ENCODE measurements at places on chromosomes 1 and 21.

GRCh38 chr1:92791487-92792066, 6.7 kb upstream of the EVI5 start:
- no peak for DNase-seq

DNA sequence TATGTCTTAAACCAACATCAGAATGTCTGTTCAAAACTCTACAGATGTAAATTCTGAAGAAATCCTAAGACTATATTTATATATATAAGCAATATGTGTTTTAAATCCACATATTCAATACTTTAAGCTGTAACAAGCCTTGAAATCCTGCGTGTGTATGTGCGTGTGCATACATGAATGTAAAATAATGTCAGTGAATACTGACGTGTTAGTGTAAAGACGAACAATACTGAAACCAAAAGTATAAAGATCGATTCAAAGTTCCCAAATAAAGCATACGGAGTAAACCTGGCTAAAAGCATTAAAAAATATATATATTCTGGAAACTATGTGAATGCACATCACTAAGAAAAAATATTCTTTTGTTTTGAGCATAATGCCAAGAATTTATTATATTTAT, 668.6 kb upstream of the NCAM2 start:
- DNase-seq: no peak

GRCh38 chr1:74772945-74773344, 40.0 kb downstream of the TYW3 start:
- DNase-seq: no peak

DNA sequence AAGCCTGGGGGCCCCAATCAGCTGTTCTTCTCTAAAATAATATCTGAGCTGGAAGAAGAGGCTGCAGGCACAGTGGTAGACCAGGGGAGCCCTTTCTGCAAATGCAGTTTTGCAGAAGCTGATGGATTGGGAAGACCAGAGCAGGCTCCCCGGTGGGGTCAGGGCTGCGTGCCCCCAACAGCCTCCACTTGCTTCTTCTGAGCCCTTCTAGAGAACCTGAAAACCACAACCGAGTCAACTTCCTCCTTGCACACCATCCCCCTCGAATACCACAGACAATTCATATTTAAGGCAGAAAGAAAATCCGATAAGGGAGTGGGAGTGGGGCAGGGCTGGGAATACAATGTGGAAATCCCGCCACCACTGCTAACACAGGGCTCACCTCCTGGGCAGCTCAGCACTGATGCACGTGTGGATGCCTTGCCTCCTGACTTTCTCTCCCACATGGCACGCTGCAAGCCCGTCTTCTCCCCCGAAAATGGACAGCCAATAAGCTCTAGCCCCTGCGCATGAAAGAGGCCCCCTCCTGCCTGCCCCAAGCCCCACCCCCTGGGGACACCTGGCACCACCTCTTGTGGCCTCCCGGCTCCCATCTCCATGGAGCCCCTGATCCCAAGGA, 25.4 kb upstream of the ALDH4A1 start:
- DNase-seq: peak; percentile 47

GRCh38 chr21:29164323-29164942, 34.0 kb downstream of the MAP3K7CL start:
- DNase-seq: no peak

DNA sequence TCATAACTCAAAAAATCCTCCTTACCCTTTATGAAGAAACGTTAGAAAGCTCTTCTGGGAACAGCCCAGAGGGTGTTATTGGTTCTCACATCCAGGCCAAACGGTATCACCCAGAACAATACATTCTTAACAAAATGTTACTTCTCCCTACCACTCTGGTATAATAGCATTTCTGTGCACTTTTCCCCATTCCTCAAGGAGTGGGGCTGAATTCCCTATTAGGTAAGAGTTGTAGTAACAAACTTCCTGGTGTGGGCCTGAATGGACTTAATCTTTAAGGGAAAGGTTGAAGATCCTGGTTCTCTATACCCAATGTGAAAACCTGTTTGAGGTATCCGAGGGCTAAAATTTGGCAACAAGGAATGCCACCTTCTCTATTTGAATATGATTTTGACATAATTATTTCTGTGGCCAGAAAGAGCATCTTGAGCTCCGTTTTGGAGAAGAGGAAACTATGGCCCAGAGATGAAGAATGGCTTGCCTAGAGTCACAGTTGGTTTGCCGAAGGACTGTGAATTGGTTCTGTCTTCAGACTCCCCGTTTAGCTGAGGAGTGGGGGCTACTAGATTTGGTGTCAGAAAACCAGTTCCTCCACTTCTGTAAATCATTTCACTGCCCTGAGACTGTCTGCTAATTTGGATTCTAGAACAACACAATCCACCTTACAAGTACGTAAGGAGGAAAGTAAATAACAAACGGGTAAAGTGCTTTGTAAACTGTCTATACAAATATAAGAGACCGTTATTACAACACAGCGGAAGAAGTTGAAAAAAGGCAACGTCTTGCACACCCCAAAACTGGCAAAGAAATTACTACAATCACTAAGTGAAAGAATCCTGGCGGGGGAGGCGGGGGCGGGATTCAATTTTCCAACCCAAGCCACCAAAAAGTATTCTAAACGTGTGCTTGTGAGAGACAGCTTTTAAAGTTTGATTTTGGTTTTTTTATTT, 2.3 kb downstream of the ANP32E start:
- DNase-seq: peak; percentile 72

All from activated naive CD4-positive, alpha-beta T cell treated with Interleukin-2 at 50 U/mL for 16 hours (primary cell).